ENCODE measurements at places on chromosomes 4 and X.

DNA sequence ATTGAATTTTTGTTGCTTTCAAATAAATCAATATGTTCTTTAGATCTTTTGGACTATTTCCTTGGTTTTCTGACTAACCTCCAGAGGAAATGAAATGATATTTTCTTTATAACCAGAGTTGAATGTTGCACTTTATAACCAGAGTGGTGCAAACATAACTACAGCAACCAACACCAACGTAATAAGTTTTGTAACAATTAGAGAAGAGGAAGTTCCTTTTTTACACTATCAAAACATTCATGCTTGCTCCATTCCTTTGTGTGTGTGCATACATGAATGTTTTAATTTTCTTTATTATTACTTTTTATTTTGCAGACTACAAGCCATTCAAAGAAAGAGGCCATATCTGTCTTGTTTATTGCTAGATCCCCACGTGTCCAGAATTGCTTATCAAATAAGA, 193.0 kb upstream of the PPP3CA start:
- no peak for DNase-seq

GRCh38 chr4:176561368-176561767, 231.4 kb downstream of the VEGFC start:
- no peak for DNase-seq

GRCh38 chrX:39900777-39901170, 197.0 kb downstream of the BCOR start:
- DNase-seq = no peak

GRCh38 chrX:69024931-69025330, 140.3 kb downstream of the PJA1 start:
- peak; percentile 48 for DNase-seq

- DNase-seq = no peak
Observed at GRCh38 chr4:181323061-181323460, 920.1 kb upstream of the TENM3 start.

DNA sequence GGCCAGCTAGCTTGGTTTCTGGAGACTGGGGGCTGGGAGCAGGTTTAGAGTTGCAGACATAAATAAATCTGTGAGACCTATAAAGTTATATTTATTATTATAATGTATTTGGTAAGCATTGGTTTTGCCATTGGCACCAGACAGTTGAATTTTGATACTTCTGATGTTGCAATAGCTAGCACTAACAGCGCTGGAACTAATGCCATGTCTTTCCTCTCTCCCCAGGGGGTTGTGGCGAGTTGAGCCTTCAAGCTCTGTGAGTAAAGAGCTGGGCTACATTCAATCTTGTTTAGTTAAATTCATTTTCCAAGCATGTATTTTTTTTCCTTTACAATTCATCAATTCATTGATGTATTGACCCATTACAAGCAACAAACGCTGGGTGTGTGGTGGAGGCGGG, 358.7 kb upstream of the NR3C2 start:
- no peak for DNase-seq

GRCh38 chr4:90841676-90842075, 714.5 kb downstream of the CCSER1 start:
- no peak for DNase-seq
